ENCODE measurements at places on chromosomes 4 and X.

- DNase-seq, result peak; percentile 51
Measured at GRCh38 chrX:49186125-49187027, at the start of gene PRICKLE3. PRICKLE3 (minus strand) TSS chrX:49186373; CDS start chrX:49186297, 76 bp downstream.

DNA sequence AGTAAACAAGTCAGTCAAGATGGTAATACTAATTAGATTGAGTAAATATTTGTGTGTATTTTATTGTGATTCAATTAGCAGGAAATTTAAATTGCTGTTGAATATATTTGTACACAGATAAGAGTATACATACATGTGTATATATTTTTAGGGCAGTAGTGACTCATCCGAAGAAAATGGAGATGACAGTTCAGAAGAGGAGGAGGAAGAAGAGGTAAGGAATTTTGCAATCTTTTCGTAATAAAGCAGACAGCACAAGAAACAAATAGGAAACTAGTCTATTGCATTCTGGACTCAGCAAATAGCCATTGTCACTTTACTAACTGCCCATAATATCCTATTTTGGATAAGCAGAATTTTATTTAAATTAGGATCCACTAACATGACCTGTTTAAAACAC lies 6.6 kb downstream of the IBSP start:
- DNase-seq, result peak; percentile 41

GRCh38 chr4:110134269-110134869 lies 64.0 kb downstream of the ELOVL6 start:
- DNase-seq, result no peak

DNA sequence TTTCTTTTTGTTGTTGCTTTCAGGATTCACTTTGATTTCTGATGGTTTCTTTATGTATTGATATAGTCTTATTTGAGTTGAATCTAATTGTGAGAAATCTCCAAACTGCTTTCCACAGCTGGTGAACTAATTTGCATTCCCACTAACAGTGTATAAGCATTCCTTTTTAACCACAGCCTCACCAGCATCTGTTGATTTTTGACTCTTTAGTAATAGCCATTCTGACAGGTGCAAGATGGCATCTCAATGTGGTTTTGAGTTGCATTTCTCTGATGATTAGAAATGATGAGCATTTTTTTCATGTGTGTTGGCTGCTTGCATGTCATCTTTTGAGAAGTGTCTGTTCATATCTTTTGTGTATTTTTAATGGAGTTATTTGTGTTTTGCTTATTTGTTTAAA lies 1023.1 kb downstream of the SH3BGRL start:
- DNase-seq, result no peak

DNA sequence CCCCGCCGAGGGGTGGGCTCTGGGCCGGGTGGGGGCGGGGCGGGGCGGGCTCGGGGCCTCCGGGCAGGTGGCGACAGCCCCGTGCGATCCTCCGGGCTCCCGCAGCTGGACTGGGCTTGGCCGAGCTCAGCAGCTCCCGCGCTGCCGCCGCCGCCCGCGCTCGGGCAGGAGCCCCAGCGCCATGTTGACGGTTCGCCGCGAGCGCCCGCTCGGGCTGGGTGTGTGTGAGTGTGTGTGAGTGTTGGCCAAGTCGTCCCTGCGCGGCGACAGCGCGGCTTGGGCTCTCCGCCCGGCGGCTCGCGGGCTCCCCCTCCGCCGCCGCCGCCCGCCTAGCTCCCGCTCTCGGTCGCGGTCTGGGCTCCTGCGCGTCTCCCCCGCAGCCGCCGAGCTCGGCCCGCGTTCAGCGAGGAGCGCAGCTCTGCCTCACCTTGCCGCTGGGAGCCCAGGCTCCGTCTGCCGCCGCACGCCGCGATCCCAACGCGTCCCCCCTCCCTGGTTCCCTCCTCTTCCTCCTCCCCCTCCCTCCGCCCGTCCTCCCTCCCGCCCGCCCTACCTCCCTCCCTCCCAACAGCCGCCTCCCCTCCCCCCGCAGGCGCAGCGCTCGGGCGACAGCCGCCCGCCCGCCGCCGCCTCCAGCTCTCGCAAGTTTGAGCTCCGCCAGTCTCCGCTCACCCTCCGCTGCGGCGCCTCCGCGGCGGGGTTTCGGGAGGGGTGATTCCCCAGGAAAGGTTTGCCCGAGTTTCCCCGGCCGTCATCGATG lies at the start of gene BCOR:
TSS of gene BCOR (minus strand) at position 455 of the 760 bp plus-strand sequence. CDS start 20,029 bp downstream, outside the sequence.
- peak; percentile 73 for DNase-seq

DNA sequence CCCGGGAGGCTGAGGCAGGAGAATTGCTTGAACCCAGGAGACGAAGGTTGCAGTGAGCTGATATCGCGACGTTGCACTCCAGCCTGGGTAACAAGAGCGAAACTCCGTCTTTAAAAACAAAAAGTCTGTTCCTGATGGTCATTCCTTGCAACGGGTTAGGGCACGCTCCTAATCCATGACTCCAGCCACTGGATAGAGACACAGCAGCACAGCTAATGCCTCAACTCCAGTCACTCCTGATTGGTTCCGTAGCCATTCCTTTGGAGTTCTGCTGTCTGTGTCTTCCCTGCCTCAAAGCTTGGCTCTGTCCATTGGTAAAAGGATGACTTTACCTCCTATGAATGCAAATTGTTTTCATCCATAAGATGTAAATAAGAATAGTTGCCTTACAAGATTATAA lies 44.3 kb upstream of the FAM9A start:
- no peak for DNase-seq

DNA sequence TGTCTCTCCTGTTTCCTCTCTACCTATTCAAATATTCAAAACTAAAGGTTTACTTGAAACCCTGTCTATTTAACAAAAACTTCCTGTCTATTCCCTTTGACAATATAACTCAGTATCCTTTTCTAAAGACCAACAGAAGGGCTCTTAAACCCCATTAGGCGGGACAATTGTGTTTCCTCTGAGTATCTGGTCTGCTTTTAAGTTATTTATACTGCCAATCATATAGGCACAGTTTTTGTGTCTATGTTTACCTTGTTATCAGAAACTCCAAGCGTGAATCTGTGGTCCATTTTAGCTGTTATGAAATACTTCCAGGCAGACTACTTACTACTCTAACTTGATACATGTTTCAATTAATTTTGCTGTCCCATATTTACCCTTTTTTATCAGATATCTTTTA lies 350.0 kb upstream of the CTSO start:
- DNase-seq, result no peak

- DNase-seq, result peak; percentile 31
Measured at GRCh38 chrX:27915617-27916016, 65.6 kb downstream of the DCAF8L1 start.

All from fibroblast of skin of right quadriceps (primary cell).